CD4-positive, alpha-beta T cell (primary cell): ENCODE measurements at places on chromosomes 6 and 20.

DNA sequence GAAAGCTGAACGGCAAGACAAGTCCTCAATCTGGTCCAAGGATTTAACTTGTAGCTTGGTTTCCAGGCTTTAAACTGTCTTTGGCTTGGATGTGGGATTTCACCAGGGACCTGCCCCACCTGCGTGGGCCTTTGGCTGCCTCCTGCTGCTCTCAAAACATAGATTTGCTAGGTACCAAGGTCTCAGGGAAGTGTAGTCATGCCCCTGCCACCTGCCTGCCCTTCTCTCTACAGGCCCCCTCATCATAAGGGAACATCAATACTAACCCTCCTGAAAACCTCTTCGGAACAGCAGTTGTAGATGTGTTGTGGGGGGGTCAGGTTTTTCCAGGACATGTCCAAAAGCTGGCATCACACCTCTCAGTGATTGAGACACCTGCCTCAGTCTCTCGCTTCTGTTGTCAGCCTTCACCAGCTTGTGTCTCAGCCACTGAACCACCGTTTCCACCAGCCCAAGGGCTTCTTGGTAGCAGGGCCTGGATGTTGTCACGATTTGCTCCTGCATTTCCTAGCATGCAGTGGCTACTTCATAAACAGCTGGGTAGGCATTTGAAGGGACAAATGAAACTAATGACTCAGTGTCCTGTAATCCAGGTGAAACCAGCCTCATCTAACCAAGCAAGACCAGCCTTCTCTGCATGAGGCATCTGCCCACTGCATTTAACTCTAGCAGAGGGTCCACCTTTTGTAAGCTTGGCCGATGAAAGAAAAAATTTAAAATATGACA is 141.6 kb upstream of the THBS2 start:
- no peak for DNase-seq

DNA sequence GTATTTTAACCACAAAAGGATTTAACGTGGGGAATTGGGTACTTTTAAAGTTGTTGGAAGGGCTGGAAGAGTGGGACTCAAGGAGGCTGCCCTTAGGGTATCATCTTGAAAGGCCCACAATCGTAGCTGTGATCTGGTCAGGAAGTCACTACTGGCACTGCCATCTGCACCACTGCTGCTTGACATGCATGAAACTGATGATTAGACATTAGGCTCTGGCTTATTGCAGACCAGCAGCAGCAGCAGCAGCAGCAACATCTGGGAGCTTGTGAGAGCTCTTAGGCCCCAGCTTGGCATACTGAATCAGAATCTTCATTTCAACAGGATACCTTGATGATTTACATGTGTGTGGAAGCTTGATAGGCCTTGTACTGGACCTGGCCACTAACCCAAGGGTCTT is 68.6 kb downstream of the PHF20 start:
- peak; percentile 17 for DNase-seq

DNA sequence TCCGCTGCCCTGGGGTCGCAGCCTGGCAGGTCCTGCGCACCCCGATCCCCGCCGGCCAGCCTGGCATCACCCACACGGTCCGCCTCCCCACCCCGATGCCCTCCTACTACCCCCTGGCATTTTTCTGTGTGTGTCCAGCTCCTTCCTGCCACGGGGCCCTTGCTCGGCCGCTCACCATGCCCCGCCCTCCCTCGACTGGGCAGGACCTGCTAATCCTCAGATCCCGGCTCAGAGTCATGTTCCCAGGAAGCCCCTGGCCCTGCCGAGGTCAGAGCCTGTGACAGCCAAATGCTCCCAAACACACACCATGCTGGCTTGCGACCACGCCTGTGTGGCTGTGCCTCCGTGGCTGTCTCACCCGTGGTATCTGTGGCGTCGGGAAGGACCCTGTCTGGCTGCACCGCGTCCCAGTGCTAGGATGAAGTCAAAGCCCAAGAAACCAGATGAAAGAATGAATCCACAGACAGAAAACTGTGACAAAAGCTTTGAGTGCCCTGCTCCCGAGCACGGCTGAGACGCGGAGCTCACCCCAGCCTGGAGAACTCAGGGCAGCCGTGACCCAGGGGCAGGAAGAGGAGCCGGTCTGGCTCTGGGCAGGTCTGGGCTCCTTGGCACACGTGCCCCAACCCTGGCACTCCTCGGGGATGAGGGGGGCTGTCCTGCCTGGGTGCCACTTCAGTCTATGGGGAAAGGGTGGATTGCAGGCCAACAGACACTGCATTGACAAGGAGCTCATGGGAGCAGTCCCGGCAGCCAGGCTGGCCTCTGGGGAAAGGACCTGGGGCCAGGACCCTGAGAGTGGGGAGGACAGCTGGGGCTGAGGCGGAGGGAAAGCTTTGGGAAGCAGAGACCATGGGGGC is 20.8 kb upstream of the SLCO4A1 start:
- no peak for DNase-seq

DNA sequence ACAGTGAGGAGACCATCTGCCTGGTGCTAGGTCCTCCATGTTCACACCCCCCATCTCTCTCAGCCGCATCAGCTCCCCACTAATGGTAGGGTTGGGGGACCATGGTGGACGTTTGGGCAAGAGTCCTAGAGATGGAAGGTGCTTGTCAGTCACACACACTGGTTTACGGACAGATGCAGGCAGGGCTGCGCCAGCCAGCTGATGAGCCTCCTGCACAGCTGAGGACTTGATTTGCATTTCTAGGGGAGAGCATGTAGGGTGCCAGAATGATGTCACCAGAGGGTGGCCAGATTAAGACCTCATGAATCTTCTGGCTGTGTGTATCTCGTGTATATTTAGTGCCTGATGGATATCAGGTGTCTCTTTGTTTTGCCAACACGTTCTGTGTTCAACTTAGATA is 28.6 kb downstream of the CST8 start:
- DNase-seq = no peak

GRCh38 chr6:10419749-10420545 is 5.1 kb upstream of the TFAP2A start:
- DNase-seq = no peak

GRCh38 chr6:117481926-117482239 is 591 bp upstream of the DCBLD1 start:
- DNase-seq = no peak

- DNase-seq = no peak
Measured at GRCh38 chr20:38497246-38497935, 24.7 kb downstream of the RALGAPB start.

- DNase-seq = no peak
Measured at GRCh38 chr6:42370323-42370985, 81.3 kb downstream of the TRERF1 start.

GRCh38 chr6:104940893-104941728 is 15.8 kb upstream of the LIN28B start:
- no peak for DNase-seq

- DNase-seq = no peak
Measured at GRCh38 chr6:150142097-150142669, 661 bp upstream of the PPP1R14C start.

GRCh38 chr20:22346716-22347115 is 237.7 kb downstream of the FOXA2 start:
- no peak for DNase-seq

- no peak for DNase-seq
Measured at GRCh38 chr6:36113049-36113448, 17.3 kb upstream of the MAPK13 start.

DNA sequence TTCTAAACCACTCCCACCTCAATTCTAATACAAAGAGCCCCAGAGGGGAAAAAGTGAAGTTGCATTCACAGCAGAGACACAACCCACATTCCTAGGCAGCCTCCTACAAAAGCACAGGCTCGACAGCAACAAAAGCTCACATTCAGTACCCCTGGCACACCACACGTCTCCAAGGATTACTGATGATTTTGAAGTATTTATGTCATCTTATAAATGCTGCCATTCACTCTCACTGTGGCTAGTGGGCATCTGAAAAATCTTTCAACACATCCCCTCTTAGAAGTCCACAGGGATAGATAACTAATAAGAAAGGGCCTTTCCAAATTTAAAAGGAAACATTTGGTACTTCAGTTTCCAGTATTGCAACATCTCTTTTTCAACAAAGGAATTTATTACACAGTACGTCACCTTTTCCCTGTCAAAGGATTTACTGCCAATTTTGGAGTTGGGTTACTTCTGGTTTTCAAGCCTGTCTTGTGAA is 146.7 kb downstream of the TASP1 start:
- no peak for DNase-seq

GRCh38 chr6:86969573-86969972 is 32.2 kb downstream of the HTR1E start:
- no peak for DNase-seq

- no peak for DNase-seq
Measured at GRCh38 chr6:18187701-18188100, 32.5 kb downstream of the KDM1B start.

- DNase-seq = no peak
Measured at GRCh38 chr20:42740226-42740870, 449.4 kb downstream of the PTPRT start.

GRCh38 chr6:44679438-44680201 is 292.1 kb downstream of the CDC5L start:
- no peak for DNase-seq

- DNase-seq = no peak
Measured at GRCh38 chr6:23330632-23331031, 761.3 kb downstream of the HDGFL1 start.

- no peak for DNase-seq
Measured at GRCh38 chr6:144955859-144956258, 670.7 kb downstream of the UTRN start.

- DNase-seq = no peak
Measured at GRCh38 chr6:125899726-125900182, 56.8 kb upstream of the HINT3 start.

GRCh38 chr6:70763754-70764510 is 96.2 kb downstream of the SMAP1 start:
- DNase-seq = no peak

DNA sequence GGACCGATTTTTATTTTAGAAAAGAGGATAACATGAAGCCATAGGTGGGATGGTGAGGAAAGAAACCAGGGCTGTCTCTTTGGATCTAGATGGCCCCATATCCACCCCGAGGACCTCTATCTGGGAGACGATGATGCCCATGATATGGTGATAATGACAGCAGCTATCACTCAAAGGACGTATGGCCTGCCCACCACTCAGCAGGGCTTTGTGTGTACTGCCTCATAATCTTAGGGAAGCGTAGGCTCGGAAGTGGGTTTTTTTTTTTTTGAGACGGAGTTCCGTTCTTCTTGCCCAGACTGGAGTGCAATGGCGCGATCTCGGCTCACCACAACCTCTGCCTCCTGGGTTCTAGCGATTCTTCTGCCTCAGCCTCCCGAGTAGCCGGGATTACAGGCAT is 8.2 kb upstream of the TAF8 start:
- no peak for DNase-seq

DNA sequence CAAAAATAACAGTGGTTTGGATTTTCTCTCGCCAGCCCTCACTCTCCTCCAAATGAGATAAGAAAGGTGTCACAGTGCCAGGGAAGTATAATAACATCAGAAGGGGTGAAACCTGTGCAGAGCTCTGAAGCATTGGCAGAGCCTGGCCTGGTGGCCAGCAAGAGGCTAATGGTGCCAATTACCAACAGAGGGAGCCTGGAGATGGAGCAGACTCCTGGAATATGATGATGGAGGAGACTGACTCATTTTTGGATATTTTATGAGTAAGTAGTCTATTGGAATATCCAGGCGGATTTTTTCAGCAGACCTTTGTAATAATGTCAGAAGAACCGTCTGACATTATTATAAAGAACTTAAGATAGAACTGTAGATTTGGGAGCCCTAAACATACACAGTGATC is 442.6 kb upstream of the MARCKS start:
- DNase-seq = no peak

- DNase-seq = no peak
Measured at GRCh38 chr6:163469459-163469985, 55.0 kb downstream of the QKI start.

GRCh38 chr6:53458105-53458866 is 86.6 kb downstream of the GCLC start:
- DNase-seq = no peak

DNA sequence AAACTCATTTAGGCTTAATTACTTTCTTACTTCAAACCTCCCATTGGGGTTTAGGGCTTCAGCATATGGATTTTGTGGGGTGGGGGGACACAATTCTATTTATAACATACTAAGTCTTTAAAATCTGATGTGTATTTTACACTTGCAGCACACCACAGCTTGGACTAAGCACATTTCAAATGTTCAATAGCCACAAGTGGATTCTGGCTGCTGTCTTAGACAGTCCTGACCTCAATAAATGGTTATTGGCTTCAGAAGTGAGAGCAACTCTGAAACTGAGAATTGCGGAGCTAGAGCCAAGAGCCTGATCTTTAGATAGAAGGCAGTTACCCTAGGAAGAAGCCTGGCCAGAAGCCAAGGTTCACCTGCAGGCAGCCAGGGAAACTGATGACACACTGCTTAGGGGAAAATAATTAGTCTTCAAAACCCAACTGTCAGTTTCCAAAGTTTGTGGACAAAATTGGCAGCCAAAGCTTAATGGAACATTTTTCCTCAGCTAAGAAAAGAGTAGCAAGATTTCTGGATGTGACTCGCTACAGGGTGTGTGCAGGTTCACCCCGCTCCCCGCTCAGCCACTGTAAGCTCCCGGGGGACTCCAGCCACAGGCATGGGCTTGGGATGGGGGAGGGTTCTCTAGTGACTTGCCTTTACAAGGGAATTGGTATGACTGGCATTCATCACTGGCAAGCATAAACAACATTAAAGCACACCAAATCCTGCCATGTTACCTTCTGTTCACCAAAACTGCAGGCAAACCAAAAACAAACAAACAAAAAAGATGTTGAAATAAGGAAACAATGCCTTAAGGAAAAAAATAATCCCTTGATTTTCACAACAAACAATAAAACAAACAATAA is 219.8 kb downstream of the TFAP2A start:
- DNase-seq = no peak

- DNase-seq = peak; percentile 43
Measured at GRCh38 chr20:57772349-57772964, 62.6 kb upstream of the PMEPA1 start.

DNA sequence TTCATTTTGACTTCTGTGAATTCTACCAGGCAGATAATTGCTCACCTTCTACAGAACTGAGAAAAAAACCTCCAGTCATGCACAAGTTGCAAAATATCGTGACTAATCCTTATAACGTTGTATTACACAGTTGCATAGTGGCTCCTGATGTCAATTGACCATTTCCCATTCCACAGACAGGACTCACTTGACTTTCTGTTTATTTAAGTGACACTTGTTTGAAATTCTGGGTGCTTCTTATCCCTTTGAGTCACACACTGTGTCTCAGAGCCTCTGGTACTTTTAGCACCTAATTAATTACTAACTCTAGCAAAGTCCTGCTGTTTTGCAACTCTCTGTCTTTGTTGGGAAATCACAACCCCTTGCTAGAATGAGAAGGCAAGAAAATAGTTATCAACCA is 16.2 kb upstream of the RSPO3 start:
- no peak for DNase-seq

DNA sequence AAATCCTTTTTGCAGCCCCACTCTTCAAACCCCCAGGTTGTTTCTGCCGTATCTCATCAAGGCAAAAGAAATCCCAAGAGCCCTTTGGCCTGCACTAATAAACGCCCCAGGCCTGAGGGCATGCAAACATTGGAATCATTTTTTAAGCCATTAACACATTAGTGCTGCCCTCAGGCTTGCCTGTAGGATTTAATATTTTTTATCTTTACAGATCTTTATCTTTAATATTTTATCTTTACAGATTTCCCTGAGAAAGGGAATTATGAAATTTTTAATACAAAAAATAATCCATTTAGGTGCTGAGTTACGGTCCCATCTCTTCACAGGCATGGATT is 14.7 kb downstream of the GTPBP2 start:
- DNase-seq = no peak
